ENCODE measurements at places on chromosomes 7 and 10.

GRCh38 chr10:132102717-132103110, 37.0 kb downstream of the JAKMIP3 start:
- no peak for DNase-seq

- DNase-seq = no peak
Measured at GRCh38 chr7:12851841-12852240, 164.4 kb downstream of the ARL4A start.

DNA sequence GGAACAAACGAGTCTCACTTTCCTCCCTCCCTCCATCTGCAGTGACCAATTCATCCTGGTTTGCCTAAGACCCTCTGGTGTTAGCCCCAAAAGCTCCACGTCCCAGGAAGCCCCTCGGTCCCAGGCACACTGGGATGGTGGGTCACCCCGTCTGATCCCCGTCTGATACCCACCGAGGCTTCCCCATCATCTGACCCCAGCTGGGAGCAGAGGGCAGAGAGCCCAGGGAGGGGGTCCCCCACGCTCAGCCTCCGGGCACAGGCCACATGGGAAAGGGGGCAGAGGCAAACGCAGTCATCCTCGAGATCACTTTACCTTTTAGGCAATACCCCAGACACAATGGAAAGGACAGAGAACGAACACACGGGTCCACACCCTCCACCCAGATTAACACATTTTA, 291.6 kb upstream of the PPP2R2D start:
- DNase-seq = no peak

- no peak for DNase-seq
Measured at GRCh38 chr7:138745189-138745588, 44.0 kb upstream of the SVOPL start.

DNA sequence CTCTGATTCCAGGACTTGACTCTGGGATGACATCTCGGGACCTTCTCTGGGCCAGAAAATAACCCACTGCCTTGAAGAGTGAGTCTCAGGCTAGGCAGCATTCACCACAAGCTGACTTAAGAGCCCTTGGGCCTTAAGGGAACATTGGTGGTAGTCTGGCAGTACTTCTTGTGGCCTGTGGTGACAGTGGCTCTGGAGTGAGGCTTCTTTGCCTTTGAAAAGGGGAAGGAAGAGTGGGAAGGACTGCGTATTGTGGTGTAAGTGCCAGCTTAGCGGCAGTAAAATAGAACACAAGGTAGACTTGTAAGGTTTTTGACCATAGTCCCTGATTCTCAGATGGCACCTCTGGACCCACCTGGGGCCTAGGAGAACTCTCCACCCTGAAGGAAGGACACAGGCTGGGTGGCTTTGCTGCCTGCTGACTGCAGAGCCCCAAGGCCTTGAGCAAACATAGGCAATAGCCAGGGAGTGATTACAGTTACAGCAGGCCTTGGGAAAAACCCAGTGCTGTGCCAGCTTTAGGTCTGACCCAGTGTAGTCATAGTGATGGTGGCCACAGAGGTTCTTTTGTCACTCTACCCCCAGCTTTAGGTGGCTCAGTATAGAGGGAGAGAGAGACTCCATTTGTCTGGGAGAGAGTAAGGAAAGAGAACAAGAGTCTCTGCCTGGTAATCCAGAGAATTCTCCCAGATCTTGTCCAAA, 483.9 kb downstream of the SH2D4B start:
- DNase-seq = no peak

- no peak for DNase-seq
Measured at GRCh38 chr10:31000867-31001266, 30.8 kb downstream of the ZNF438 start.

DNA sequence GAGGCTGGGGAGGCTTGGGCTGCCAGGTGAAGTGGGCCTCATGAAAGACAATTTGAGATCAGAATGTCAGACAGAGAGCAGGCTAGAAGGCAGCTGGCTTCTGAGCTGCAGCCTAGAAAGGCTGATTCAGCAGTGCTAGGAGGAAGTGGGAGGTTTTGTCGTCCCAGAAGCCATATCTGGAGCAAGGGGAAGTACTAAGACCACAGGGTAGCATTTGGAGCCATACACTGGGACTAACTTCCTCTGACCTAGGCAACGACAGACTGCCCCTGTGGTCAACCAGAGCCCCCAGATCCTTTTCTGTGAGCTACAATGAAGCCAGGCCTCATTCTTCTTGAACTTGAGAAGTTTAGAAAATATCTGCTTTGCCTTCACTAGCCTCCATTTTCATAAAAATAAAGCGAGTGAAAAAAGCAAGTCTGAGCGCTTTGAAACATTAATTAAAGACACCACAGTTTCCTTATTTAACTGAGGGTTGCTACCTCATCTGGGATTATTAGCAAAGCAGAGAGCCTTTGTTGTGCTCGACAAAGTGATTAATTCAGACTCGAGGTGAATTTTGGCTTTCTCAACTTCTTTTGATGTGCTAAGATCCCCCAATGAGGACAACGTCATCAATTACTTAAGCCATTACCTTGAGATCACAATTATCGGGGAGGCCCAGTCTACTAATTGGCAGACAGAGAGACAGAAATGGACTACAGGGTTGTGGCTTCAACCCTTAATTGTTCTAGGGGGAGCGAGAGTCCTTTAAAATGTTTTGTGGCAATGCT, 26.6 kb downstream of the TBXAS1 start:
- DNase-seq = no peak

DNA sequence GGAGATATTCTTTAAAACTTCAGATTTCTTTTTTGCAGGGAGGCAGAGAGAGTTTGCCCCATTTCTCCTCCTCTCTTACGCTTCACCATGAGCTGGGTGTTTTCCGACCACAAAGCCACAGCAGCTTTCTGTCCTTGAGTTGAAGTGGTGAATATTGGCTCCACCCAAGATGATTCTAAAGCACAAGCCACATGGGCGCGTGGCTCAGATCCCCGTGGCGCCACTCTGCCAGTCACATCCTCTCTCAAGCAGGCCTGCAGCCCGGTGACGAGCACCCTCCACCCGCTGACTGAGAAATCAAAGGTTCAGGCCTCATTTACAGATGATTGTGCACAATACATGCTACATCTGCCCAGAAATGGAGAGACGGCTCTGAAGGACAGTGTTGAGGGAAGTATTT, 27.6 kb upstream of the RNF32 start:
- DNase-seq = no peak

- no peak for DNase-seq
Measured at GRCh38 chr10:124077208-124077993, 16.0 kb downstream of the CHST15 start.

DNA sequence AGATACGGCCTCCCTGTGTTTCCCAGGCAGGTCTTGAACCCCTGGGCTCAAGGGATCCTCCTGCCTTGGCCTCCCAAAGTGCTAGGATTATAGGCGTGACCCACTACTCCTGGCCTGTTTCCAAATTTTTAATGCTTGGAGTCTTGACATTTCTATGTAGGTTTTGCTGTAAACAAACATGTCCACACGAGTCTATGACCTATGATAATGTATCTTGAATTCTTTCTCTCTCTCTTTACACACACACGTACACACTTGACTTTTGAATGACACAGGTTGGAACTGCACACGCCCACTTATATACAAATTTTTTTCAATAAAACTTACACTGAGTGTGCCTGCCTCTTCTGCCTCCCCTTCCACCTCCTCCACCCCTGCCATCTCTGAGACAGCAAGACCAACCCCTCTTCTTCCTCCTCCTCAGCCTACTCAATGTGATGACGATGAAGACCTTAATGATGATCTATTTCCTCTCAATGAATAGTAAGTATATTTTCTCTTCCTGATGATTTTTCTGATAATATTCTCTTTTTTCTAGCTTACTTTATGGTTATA, 44.1 kb upstream of the LAMB1 start:
- DNase-seq = no peak

DNA sequence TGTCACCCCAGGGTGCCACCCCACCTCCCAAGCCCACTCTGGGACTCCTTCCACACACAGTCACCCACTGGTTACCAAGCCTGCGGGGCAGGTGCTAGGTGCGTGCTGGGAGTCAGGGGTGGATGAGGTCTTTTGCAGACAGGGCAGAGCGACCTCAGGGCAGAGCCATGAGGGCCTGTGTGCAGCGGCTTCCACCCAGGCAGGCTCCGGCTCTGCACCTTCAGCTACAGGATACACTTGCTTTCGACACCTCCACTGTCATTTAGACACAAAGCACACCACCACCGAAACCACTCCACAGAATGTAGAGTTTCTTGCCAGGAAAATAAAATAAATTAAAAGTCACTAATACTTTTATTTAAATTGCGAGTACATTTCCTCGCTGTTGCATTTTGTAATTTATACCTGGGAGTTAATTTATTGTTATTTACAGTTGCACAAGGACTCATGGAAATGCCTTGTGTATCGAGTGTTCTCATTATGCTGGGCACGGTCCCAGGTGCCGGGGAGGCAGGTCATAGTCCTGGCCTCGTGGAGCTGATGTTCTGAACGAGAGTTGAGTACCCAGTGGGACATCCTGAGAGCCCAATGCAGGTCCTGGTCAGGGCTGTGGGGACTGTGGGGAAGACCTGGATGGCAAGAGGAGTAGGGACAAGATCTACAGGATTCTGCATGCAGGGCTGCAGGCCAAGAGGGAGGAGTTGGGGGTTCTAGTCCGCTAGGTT, 127.8 kb downstream of the CUX1 start:
- no peak for DNase-seq

GRCh38 chr10:22489467-22489866, 144.2 kb downstream of the SPAG6 start:
- no peak for DNase-seq

DNA sequence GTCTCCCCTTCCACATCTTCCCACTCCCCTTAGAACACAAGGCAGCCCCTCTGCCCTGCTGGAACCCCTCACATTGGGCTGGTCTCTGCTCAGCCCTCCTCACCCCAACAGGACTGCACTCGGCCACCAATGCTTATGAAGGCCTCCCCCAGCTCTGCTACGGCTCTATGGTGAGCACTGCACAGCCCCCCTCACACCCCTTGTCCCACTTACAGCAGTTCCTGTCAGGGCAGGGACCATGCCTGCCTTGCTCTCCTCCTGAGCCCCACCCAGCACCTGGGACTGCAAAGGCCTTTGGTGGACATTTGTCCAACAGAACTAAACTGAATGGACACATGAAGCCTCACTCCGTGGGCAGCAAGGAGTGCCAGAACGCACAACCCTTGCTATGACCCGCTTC, 171.9 kb downstream of the GRID1 start:
- DNase-seq = no peak

- no peak for DNase-seq
Measured at GRCh38 chr7:4650433-4651047, 31.6 kb upstream of the FOXK1 start.
